Activated CD4-positive, CD25-positive, alpha-beta regulatory T cell treated with anti-CD3 and anti-CD28 coated beads, Interleukin-2, amount 50 U/mL, for 72 hours (primary cell): ENCODE measurements at places on chromosomes 6 and 20.

- no peak for DNase-seq
Measured at GRCh38 chr20:42186337-42186736, 568.2 kb upstream of the CHD6 start.

DNA sequence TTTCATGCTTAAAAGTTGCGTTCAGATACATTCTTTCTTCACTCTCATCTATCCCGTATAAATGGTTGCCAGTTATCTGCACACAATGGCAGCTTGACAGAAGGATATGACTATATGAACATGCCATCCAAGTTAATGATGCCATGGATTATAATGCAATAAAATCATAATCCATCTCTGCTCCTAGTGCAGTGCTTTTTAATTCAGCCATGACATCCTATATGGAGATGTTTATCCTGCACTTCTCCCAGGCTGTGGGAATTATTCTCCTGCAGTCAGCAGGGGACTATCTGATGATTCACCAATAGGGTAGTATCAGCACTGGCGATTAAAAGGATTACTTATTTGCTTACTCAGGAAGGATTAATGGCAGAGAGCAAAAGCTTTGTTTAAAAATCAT, 273.8 kb downstream of the SAMD5 start:
- no peak for DNase-seq

- DNase-seq = no peak
Measured at GRCh38 chr6:169650241-169650958, 51.4 kb downstream of the WDR27 start.

GRCh38 chr6:109808837-109809236, 117.7 kb downstream of the FIG4 start:
- no peak for DNase-seq

GRCh38 chr20:63129991-63130657, 85.8 kb downstream of the YTHDF1 start:
- DNase-seq = no peak

- no peak for DNase-seq
Measured at GRCh38 chr6:158043008-158043407, 61.3 kb downstream of the SYNJ2 start.

- DNase-seq = no peak
Measured at GRCh38 chr6:4185419-4185818, 50.0 kb upstream of the ECI2 start.

GRCh38 chr20:13586133-13586532, 52.6 kb downstream of the TASP1 start:
- no peak for DNase-seq

DNA sequence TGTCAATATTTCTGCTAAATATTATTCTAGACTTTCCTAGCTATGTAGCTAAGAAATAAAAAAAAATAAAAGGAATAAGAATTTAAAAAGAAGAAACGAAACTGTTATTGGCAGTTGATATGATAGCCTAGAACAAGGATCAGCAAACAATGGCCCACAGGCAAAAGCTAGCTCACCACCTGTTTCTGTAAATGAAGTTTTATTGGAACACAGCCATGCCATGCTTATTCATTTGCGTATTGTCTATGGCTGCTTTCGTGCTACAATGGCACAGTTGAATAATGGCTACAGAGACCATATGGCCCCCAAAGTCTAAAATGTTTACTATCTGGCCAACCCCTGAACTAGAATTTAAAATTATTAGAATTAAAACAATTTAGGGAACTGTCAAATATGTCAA, 952.6 kb upstream of the MAP3K7 start:
- DNase-seq = no peak

DNA sequence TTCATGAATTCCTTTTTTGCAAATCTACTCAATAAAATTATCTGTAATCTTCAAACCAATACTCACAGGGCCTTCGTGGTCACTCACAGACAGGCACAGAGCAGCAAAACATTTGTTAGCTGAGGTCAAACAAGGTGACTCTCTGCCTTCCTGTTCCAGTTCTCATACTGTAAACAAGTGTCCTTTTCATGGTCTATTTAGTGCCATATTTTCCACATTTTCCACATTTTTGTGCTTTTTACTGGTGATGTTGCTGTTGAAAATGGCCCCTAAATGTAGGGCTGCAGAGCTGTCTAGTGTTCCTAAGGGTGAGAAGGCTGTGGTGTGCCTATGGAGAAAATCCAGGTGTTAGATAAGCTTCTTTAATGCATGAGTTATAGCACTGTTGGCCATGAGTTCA, 133.1 kb upstream of the COL21A1 start:
- no peak for DNase-seq

GRCh38 chr20:34311118-34312023, 8.2 kb upstream of the AHCY start:
- no peak for DNase-seq

DNA sequence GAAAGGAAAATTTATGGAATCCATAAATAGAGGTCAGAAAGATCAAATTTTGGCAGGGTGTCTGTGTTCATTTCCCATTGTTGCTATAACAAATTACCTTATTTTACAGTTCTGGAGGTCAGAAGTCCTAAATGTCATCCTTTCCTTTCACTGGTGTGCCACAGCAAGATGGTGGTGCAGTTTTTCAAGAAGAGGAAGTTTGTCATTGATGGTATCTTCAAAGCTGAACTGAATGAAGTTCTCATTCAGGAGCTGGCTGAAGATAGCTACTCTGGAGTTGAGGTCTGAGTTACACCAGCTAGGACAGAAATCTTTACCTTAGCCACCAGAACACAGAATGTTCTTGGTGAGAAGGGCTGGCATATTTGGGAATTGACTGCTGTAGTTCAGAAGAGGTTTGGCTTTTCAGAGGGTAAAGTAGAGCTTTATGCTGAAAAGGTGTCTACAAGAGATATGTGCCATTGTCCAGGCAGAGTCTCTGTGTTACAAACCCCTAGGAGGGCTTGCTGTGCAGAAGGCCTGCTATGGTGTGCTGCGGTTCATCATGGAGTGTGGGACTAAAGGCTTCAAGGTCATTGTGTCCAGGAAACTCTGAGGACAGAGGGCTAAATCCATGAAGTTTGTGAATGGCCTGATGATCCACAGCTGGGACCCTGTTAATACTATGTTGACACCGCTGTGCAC, 7.2 kb upstream of the CCNC start:
- no peak for DNase-seq

DNA sequence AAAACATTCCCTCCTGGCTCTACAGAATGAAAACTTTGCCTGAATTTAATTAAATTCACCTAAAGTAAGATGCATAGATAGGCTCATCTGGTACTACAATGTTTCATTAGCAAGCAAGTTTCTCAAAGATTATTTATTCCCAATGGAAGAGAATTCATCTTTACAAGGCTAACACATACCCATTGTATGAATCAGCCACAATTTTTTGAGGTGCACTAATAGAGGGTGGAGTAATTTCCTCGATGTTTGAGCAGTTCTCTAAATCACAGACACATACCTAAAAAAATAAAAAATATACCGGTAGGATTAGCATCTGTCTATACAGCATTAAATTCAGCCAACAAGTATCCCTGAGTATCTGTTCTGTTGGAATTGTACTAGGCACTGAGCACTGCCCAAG, 32.7 kb downstream of the ROS1 start:
- DNase-seq = no peak

DNA sequence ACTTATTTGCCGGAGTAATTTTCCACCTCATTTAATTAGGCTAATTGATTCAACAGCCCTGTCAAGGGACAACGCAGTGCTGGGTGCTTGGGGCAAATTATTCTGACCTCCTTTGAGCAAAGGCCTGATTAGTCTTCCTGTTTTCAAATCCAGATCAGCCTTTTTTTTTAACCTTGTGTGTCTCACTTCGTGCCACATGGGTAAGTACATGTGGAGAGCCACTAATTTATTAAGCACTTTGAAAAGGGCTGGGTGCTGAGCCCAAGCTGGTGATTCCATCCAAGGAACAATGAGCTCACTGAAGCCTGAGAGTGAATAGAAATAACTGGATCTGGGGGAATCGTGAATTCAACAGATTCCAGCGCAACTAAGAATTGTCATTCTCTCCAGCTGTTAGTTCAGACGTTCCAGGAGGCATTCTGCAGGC, 229.3 kb downstream of the CLIC5 start:
- DNase-seq = no peak

GRCh38 chr20:62759981-62760431, 36.3 kb upstream of the MRGBP start:
- no peak for DNase-seq

GRCh38 chr6:82645536-82646230, 282.1 kb downstream of the TPBG start:
- no peak for DNase-seq

- no peak for DNase-seq
Measured at GRCh38 chr20:4787820-4788219, 66.1 kb downstream of the PRND start.

GRCh38 chr6:157459327-157459726, 78.3 kb downstream of the ZDHHC14 start:
- DNase-seq = no peak

DNA sequence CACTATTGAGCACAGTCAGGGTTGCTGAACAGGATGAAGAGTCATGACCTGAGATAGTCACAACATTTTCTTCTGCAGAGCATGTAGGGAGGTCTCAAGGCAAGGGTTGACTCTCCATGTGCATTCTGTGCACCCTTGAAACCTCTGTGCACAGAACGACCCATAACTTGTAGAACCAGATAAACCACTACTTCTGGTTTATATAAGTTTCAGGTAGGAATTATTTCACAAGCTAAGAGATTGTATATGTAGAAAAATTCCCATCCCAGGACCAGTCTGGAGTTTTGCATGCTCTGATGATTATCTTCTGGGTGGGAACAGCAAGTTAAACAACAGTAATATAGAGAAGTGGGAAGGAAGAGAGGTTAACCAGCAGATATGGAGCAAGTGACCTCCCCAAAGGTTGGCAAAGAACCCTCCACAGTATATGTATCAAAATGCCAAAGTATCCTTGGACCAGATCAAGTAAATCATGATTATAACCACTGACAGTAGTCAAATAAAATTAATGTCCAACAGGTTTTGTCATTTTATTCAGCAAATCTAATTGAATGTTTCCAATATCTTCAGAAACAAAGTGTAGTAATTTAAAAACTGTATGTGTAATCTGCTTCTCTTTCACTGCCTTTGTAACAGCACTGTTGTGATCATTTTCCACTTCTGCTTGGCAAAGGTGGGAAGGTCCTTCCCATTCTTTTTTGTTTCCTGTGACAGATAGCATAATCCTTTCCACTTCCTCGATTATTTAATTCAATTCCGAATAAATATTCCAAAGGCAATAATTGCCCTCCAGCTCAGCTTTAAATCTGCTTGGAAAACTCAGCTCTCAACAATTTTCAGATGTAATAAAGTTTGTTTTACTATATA, 104.4 kb downstream of the SYNE1 start:
- no peak for DNase-seq

DNA sequence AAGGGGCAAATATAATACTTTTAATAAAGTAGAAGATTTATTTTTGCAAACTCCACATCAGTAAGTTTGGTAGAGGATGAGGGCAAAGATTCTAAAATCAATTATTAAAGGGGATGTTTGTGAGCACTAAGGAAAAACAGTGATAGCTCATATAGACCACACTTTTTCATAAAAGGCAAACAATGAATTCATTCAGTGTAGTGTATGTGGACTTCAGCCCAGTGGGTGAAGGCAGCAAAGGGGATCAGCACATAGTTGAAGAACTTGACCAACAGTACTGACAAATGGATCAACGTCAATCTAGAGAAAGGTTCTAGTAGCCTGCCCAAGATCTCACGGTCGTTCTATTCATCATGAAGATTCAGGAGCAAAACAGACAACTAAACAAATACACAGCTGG, 45.3 kb downstream of the MAK start:
- DNase-seq = no peak

DNA sequence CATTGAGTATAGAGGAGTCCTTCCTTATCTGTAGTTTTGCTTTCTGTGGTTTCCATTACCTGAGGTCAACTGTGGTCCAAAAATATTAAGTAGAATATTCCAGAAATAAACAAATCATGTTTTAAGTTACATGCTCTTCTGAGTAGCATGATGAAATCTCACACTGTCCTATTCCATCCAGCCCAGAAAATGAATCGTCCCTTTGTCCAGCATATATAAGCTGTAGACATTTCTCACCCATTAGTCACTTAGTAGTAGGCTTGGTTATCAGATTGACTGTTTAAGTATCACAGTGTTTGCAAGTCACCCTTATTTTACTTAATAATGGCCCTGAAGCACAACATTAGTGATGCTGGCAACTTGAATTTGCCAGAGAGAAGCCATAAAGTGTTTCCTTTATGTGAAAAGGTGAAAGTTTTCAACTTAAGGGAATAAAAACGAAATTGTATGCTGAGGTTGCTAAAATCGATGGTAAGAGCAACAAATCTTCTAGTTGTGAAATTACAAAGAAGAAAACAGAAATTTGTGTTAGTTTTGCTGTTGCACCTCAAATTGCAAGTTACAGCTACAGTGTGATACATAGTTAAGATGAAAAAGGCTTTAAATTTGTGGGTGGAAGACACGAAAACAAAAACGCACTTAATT, 198.6 kb upstream of the SIM1 start:
- no peak for DNase-seq

GRCh38 chr6:25418454-25419052, 139.4 kb downstream of the CARMIL1 start:
- no peak for DNase-seq
